Myocyte (in vitro differentiated cells): ENCODE measurements at places on chromosomes 5 and 9. TPM values are rescaled to one million over a fixed set of nuclear protein-coding genes. Genes with fewer than 3 reads are reported as not detected.

DNA sequence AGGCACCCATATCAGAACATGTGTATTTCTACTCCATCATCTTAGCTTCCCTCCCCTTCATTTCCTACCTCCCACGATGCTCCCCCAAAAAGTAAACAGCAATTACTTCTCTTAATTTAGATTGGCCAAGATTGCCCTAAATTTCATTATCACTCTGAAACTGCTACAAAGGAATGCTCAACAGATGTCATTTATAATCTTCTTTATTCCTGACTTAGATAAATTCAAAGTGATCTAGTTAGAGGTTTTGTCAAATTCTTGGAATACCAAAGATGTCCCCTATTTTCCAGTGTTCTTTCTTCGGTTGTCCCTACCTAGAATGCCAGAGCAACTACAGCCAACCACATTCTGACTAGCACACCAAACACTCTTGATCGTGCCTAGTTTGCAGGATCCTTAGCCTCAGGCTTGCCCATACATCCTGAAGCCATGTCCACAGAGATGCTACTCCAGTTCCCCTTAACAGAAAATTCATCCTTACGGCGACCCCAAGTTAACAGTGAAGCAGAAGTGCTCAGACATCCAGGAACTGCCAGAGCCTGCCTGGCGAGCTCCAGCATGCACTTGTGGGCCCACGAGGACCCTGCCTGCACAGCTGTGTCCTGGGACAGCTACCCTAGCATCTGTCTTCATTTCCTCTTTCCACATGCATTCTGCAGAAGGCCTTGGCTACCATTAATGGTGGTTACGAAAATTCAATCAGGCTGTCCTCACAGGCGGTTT, 31.6 kb downstream of the DAP start:
- no peak for DNase-seq

DNA sequence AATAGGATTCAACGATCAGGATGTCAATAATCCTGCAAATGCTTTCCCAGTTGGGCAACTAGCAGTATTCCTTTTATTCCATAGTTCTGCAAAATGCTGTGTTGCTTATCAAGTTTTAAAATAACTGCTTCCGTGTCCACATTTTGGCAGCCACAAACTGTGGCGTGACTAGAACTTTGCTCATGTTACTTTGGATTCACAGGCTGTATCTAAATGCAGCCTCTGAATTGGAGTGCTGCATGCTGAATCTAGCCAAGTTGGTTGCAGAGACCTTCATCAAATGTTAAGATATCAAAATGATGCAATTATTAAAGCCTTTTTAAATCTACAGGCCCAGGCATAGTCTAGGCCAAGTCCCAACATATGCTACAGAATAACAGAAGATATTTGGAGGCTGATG, 249.2 kb downstream of the NR2F1-AS1 start:
- no peak for DNase-seq

- no peak for DNase-seq
These were observed 15.3 kb downstream of the ASPN start for GRCh38 chr9:92467041-92467440.

DNA sequence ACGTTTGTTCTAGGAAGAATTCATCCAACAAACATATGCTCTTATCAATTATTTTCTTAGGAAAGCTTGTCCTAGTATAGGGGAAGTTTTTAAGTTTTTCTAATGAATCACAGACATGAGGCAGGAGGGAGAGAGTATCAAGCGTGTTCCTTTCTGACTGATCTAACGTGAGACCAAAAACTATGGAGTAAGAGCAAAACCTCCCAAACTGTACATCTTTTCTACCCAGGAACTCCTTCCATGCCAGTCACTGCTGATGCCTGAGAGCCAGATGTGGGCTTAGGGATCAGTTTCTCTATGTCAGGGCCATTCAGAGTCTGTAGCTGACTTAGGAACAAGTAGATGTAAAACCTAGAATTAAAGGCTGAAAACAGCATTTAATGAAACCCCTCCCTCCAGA, 51.7 kb upstream of the NFIB start:
- DNase-seq: no peak

Gene CCL28
- total RNA-seq: 0.05 and 0.43 TPM in 2 replicates

GRCh38 chr9:3677541-3677940, 151.7 kb upstream of the RFX3 start:
- DNase-seq: no peak

Gene KIF3A
- 7.1 and 7.4 TPM in 2 replicates for total RNA-seq

DNA sequence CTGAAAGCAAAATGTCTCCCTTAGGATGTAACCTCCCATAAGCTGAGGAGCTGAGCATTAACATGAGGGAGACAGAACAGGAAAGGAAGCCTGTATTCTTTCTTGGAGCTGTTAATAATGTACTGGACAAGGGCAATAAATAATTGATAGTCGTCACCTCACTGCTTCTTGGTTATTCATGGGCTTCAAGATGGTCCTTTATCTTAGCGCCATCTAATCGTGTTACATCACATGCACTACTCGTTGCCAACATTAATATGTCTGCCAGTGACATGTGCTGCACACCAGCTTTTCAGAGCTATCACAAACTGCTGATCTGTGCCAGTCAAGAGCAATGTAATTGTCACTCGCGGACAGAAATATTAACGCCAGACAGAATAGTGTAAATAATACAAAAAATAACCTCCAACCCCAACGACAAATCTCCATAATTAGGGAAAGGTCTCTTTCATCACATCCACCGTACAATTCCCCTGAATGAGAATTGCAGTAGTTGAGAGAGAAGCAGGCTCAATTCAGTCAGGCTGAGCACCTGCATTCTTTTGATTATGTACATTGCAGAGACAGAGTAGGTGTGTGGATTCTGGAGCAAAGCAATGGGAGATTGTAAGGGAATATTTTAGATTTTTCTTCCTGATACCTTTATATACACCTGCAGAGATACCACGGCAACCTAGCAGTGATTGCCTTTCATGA, 267.1 kb downstream of the SPATA31D1 start:
- DNase-seq: no peak

- peak; percentile 64 for DNase-seq
These were observed 228.9 kb upstream of the MVB12B start for GRCh38 chr9:126097679-126098078.

Gene CCNI2
- total RNA-seq: not detected in 2 replicates

GRCh38 chr9:81394881-81395675, 294.3 kb downstream of the TLE1 start:
- no peak for DNase-seq

DNA sequence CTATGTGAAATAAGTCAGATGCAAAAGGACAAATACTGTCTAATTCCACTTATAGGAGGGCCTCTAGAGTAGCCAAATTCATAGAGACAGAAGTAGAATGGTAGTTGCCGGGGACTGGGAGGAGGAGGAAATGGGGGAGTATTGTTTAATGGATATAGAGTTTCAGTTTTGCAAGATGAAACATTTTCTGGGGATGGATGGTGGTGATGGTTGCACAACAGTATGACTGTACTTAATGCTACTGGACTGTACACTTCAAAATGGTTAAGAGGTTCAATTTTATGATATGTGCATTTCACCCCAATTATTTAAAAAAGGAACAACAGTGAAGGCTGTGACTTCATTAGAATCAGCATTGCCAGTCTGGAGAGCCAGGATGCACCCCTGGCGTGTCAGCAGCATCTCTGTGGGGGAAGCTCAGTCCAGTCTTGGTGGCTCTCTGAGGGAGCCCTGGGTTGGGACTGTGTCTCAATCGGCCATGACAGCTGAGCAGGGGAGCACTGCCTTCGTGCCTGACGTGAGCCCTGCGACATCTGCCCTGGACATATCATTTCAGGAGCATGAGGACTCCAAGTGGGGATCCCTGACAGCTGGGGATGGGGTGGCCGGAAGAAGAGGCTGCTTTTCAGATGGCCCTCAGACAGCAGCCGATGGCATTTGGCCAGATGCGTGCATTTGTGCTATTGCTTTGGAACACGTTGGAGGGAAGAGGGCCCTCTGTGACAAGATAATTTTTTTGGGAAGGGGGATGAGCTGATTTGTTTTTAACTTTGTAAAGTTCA, 130.8 kb upstream of the STC2 start:
- DNase-seq: peak; percentile 95

- DNase-seq: peak; percentile 84
These were observed at the start of gene FAXDC2 for GRCh38 chr5:154850255-154851062. FAXDC2 (minus strand) TSS chr5:154850603; CDS start chr5:154838178, 12,425 bp downstream.

GRCh38 chr5:57470339-57470738, 12.3 kb downstream of the ACTBL2 start:
- DNase-seq: no peak

- peak; percentile 60 for DNase-seq
These were observed 15.9 kb upstream of the RPL26L1 start for GRCh38 chr5:172943283-172943841.

GRCh38 chr5:158759283-158759682, 340.4 kb downstream of the EBF1 start:
- DNase-seq: peak; percentile 32

Gene SLC28A3
- total RNA-seq: 0.05 and 0.08 TPM in 2 replicates

GRCh38 chr9:135772702-135773493, 70.9 kb downstream of the KCNT1 start:
- no peak for DNase-seq

DNA sequence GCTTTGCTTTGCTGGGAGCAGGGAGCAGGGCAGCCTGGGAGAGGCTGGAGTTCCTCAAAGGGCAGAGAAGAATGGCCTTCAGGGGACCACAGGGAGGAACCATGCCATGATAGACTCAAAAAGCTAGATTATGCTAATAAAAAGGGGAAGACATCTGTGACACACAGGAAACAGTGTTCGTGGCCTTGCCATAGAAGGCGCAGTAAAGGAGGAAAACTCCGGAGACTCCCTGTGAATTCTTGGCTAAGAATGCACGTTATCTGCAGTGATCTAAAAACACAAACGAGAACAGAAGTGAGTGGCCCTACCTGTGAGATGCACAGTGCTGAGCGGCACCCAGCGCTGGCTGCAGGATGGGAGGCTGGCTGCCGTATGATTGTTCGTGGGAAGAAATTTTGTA, 15.9 kb upstream of the LTC4S start:
- no peak for DNase-seq

Gene ANKDD1B
- total RNA-seq: not detected in 2 replicates

Gene GGTA1
- total RNA-seq: not detected in 2 replicates

Gene ZNF879
- total RNA-seq: 4.8 and 9.1 TPM in 2 replicates

DNA sequence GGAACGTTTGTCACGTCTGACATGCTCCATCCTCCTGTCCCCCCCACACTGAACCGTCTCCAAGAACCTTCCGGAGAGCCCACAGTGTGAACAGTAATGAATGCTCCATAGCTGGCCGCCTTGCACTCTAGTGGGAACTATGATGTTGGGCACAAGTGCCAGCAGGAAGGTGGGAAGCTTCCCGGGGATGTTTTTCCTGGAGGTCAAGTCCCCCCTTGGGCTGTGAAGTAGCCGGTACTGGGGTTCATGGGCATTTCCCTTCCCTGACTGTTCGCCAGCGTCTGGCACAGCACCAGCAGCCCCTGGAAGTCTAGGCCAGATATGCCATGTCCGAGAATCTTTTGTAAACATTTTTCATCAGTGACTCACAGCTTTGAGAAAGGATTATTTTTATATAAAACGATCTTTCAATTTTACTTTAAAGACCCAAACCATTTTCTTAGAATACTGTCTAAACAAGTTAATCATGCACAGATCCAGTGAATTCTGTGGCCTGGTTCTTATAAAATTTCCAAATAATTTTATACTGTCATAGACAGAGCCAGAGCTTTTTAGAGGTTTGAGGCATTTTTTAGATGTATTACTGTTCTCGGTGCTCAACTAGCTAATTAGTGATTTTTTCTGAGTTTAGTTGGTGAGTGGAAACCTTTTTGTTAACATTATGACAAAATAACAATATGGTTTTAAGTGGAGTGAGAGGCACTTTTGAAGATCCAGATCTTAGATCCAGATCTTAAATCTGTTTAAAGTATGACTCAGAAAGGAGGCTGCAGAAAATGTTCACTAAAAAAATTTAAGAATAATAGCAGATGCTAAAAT, 11.6 kb downstream of the ABL1 start:
- peak; percentile 69 for DNase-seq

DNA sequence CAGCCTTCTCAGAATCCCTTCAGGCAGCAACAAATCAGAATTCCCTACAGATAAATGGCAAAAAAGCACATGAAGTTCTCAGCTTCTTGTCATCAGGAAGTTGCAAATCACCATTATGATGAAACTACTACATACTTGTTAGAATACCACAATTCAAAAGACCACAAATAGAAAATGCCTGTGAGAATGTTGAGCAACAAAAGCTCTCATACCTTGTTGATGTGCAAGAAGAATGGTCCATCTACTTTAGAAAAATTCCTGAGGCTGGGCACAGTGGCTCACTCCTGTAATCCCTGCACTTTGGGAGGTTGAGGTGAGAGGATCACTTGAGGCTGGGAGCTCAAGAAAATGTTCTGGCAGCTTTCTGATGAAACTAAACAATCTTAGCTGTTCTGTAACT, 278.1 kb downstream of the ICE1 start:
- no peak for DNase-seq

GRCh38 chr5:51159164-51159563, 224.1 kb upstream of the ISL1 start:
- DNase-seq: no peak

DNA sequence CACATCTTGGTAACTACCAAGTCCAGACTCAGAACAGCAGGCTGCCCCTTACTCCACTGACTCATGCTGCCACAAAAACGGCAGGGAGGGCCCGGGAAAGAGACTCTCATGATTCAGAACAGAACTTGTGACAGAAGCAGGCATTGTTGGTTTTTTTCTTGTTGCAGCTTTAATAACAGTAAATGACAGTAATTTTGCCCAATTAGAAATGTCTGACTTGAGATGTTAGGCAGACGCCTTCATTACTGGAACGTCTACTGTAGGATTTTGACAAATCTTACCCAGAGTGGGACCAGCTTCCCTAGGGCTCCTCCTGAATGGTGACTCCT, 77.9 kb downstream of the SEMA5A start:
- peak; percentile 78 for DNase-seq

- DNase-seq: no peak
These were observed 293.0 kb downstream of the CDH12 start for GRCh38 chr5:22560147-22560546.

Gene CCNO
- total RNA-seq: 2.3 and 2.6 TPM in 2 replicates

- DNase-seq: no peak
These were observed 167.1 kb upstream of the RAI14 start for GRCh38 chr5:34488984-34489383.

- no peak for DNase-seq
These were observed 5.8 kb upstream of the POMT1 start for GRCh38 chr9:131496844-131497405.

Gene S1PR3
- 0.70 and 1.3 TPM in 2 replicates for total RNA-seq

DNA sequence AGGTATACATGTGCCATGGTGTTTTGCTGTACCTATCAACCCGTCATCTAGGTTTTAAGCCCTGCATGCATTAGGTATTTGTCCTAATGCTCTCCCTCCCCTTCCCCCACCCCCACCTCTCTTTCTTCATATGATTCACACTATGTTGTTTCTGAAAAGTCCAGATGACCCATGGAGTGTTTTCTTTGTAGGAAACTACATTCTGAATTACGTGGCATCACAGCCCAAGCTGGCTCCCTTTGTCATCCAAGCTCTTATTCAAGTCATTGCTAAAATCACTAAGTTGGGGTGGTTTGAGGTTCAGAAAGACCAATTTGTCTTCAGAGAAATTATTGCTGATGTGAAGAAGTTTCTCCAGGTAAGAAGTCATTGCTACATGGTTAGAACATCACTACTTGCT, 30.4 kb downstream of the RANBP17 start:
- DNase-seq: no peak

Gene SPOCK1
- total RNA-seq: 9.5 and 9.7 TPM in 2 replicates

Gene SLC6A19
- 0.31 TPM in 1 of 2 replicates, not detected in the other for total RNA-seq

Gene AQP7
- total RNA-seq: 0.10 and 0.48 TPM in 2 replicates

Gene TAF11L10
- total RNA-seq: not detected in 2 replicates

Gene PALM2AKAP2
- total RNA-seq: 24.1 and 26.6 TPM in 2 replicates
